Stimulated activated CD4-positive, alpha-beta T cell treated with anti-CD3 and anti-CD28 coated beads, Interleukin-1b, Interleukin-23, amount 100 ng/mL, for 1 hour (primary cell): ENCODE measurements at places on chromosomes 1 and 21.

GRCh38 chr1:77950873-77951272 is 28.0 kb downstream of the FUBP1 start:
- DNase-seq: no peak

GRCh38 chr21:35316933-35317332 is 267.8 kb upstream of the RUNX1 start:
- no peak for DNase-seq

GRCh38 chr1:23459338-23459757 is 24.6 kb downstream of the ASAP3 start:
- no peak for DNase-seq

GRCh38 chr1:153832293-153832692 is 57.1 kb downstream of the SLC27A3 start:
- DNase-seq: no peak

DNA sequence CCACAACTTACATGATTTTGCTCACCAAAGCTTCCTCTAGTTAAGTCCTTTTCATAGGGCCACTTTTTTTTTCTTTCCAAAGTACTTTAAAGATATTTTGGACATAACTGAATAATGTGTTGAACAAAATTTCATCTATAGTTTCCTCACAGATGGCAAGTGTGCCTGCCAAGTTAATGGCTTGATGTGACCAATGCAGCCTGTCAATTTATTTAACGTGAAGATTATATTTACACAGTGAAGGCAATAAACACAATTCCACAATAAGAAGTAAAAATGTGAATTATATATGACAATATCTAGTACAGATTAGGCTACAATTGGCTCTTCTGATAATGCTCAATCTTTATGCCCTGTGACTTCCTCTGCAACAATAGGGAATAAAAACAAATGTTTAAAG is 18.0 kb downstream of the CLCA2 start:
- no peak for DNase-seq

GRCh38 chr1:65791801-65792668 is 660 bp upstream of the PDE4B start:
- DNase-seq: no peak

- no peak for DNase-seq
Observed at GRCh38 chr1:78359666-78360065, 131.1 kb upstream of the PTGFR start.

- DNase-seq: no peak
Observed at GRCh38 chr1:111821121-111821745, 65.5 kb downstream of the DDX20 start.

DNA sequence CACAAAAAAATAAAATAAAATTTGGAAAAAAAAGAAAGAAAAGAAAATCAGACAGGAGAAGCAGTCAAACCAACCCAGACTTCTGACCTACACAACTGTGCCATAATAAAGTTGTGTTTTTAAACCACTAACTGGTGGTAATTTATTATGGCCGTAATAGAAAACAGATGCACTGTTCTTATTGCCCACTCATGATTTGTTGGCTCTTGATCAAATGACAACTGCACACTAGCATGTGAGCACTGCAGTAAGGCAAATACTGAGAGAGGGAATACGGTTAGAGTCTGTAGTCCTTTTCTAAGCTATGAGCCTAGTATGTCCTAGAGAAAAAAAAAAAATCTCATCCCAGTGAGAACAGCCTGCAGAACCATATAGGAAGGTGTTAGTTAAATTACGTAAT is 61.2 kb upstream of the TNR start:
- DNase-seq: no peak

GRCh38 chr1:19391596-19391981 is 79.5 kb downstream of the SLC66A1 start:
- DNase-seq: no peak

DNA sequence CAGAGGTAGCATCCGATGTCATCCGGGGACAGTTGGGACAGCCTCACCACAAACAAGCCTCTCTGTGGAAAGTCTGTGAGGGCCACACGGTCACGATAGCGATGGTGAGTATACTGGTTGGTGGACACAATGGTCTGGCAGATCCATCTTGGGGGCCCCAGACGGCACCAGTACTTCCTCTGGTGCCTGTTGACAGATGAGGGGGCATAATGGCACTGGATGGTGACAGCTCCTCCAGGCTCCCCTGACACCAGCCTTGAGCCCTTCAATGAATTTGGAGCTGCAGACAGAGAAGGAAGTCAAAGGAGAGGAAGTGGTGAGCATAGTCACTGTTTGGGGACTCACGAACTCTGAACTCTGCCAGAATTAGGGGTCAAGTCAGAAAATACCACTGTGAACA is 8.0 kb downstream of the FCAMR start:
- DNase-seq: no peak

GRCh38 chr1:39354572-39354971 is 136.9 kb upstream of the BMP8A start:
- DNase-seq: no peak

GRCh38 chr1:18246543-18246942 is 138.9 kb downstream of the IGSF21 start:
- DNase-seq: no peak

GRCh38 chr1:6280761-6281451 is 20.0 kb upstream of the GPR153 start:
- no peak for DNase-seq

DNA sequence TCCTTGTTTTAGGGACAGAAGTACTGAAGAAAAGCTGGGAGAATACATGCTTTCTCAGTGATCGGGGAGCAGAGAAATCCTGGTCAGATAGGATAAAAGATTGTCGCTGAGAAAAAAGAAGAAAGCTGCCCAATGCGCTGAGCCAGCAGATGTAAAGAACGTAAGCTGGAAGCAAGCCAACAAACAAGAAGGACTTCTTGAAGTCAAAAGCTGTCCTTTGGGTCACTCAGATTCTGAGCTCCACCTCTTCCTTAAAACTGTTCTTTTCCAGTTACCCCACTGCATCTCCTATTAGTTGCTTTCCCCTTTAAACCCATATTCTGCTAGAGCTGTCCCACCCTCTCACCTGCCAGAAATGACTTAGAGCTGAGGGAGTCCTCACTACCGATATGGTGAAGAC is 64.8 kb downstream of the GPR137B start:
- DNase-seq: no peak

DNA sequence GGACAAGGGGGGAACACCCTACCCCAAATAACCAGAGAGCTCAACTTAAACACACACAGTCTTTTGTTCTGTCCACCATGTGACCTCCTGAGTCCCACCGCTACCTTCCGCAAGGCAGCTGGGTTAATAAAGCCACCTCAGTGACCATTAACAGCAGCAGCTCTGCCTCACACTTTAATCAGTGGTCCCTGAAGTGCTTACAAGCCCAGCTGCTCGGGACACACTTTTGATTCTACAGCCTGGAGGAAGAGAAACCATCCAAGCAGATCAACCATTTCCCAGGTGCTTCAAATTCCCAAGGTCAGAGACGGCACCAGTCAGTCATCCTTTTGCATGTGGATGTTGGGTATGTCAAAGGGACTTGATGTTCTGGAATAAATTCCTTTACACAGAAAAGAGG is 70.1 kb downstream of the KCNJ15 start:
- no peak for DNase-seq

DNA sequence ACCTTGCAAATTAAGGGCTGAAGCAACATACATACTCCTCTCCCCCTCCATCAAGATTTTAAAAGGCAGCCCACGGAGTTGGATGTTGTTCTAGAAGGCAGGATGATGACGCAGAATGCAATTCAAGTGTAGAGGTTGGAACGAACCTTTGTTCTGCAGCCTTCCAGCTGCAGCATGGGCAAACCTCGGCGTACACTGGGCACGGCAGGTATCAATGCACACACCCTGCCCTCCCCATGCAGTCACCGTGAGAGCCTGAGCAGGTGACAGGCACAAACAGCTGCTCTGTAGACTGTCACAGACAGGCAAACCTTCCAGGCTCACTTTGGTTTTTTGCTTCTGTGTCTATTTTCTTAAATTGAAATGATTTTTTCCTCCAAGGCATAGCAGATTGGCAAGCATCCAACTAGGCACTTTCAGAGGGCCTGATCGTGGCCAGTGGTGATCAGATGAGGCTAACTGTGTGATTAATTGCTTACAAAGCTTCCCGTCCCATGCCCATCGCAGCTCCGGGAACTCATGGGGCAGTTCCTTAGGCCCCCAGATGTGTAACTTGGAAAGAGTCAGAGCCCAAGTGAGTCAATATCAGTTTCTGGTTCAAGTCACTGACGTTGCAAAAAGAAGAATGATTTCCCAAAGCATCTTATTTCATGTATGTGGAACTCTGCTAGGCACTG is 82.3 kb downstream of the ITPKB start:
- no peak for DNase-seq
